ENCODE measurements at places on chromosomes 1 and 21.

- DNase-seq = no peak
These were observed 8.9 kb upstream of the C1orf216 start for GRCh38 chr1:35727434-35728040.

GRCh38 chr1:178277793-178278530, 184.1 kb downstream of the RASAL2 start:
- no peak for DNase-seq

DNA sequence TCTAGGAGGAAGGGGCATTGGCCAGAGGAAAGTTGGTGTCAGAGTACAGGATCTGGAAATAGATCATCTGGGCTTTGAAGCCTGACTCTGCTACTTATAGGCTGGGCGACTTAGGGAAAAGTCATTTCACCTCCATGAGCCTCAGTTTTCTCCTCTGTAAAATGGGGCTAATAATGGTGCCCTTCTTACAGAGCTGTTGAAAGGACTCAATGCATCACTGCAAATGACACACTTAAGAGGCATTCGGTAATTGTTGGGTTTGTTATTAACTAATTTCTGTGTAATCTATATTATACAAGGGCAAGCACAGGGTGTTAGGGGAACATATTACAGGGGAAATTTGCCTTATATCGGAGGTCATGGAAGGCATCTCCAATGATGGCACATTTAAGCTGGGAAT, 96.1 kb downstream of the KAZN start:
- no peak for DNase-seq

GRCh38 chr1:212207822-212208520, 77.2 kb upstream of the PPP2R5A start:
- no peak for DNase-seq

DNA sequence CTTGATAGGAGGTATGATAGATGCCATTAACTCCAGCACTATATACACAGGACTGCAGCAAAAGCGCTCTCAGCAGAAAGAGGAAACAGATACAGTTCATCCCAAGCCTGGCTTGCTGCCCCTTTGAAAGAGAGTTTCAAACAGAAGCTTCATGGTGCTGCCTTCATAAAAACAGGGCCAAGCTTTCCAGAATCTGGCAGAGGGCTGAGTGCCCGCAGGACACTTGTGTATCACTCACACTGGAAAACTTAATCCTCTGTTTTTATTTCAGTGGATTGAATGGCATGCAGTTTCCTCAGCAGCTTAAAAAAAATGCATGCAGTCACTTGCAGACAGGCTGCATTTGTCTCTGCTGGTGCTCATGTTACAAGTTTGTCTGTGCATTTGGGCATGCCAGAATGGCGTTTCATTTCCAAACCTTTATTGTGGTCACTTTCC, 40.4 kb downstream of the KCNJ15 start:
- DNase-seq = no peak

DNA sequence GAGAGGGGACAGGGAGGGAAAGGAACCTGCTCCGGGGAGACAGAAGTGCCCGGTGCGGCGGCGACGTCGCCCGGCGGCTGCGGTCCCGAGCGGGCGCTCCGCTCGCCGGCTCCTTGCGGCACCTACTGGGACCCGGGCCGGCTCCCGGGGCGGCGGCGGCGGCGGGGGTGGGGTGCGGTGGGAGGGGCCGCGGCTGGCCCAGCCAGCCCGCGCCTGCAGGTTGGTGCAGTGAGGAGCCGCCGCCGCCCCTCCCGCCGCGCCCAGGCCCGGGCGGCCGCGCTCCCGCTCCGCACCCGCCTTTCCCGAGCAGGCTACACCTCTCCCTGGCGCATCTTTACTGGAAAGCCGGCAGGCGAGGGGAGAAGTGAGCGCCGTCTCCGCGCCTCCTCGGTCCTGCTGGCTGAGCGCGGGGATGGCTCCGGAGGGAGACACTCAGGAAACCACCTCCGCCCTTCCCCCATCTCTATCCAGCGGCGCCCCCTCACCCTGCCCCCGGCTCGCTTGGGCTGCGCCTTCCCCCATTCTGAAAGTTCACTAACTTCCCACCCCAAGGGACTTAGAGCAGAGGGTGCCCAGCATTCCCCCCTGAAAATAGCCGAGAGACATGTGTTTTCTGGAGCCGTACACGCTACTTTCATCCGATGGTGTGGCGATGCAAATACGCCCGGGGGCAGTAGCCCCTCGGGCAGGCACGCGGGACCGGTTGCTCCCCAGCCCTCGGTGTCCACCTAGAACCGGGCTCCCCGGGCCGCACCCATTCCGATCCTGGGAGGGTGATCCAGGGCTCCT, at the start of gene PLD5:
TSS of gene PLD5 (minus strand) at position 127 of the 789 bp plus-strand sequence.
- DNase-seq = no peak

DNA sequence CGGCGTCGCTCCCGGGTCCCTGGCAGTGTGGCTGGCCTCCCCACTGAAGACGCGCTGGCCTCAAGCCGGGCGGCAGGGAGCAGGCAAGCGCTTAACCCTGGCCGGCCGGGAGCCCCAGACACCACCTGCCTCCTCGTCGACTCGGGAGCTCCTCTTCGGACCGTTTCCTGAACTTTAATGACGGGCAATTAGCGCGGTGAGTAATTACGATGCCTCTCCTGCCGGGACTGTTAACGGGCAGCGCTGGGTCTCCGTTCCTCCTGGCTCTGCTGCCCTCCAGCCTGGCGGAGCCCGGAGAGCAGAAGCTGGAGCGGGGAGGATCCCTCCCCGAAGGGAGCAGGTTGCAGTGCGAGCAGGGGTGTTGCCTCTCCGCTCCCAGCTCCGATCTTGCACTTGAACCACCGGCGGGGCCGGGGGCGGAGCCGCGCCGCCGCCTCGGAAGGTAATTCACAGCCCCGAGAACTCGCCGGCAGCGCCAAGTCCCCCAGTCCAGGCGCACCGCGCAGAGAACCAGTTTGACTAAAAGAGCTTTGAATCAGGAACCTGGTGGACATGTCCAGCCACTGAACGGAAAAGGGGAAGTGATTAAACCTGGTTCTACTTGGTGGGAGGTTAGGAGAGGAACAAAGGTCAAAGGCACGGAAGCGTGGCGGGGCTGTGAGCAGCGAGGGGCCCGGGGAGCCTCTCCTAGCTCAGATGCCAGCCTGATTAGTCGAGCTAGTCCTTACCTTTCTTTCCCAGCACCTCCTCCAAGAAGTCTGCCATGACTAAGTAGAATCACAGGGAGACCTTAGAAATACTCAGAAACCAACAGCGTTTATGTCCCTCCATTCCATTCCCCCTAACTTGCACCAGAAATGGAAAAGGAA, 18.3 kb upstream of the PLEKHA6 start:
- peak; percentile 70 for DNase-seq

DNA sequence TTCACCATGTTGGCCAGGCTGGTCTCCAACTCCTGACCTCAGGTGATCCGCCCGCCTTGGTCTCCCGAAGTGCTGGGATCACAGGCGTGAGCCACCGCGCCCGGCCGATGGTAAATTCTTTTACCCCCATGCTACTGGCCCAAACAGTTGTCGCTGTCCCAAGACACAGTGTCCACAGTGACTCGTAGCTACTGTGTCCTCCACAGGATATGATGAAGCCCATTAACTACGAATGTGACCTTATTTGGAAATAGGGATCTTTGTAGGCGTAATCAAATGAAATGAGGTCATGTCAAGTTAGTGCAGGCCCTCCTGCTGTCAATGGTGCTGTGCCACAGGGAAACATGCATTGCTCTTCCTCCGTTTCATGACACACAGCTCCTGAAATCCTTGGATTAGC, 8.5 kb downstream of the FNDC10 start:
- no peak for DNase-seq

DNA sequence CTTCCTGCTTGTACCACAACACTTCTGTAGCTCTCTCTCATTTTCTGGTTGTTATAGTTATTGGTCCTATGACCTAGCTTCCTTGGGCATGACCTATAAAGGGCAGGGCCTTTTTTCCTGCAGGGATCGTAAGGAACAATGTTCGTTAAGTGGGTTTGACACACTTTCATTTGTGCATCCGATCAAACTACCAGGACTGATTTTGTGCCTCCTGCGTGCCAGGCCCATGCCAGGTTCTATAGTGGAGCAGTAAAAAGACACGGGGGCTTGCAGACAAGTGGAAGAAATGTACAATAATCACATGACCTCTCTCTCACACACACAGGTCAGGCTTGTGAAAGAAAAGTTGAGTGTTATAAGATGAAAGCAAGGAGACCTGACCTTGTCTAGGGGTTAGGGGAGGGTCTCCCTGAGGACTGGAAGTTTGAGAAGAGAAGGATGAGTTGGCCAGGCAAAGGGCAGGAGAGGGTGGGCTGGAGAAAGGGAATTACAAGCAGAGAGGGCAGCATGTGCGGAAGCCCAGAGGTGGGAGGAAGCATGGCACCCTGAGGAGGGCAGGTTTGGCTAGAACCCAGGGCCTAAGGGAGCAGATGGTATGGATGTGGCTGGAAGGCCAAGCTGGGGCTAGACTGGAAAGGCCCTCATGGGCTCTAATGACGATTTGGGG, 145.4 kb downstream of the GRIK3 start:
- DNase-seq = no peak

GRCh38 chr1:101006553-101006952, 19.0 kb downstream of the DPH5 start:
- DNase-seq = no peak

DNA sequence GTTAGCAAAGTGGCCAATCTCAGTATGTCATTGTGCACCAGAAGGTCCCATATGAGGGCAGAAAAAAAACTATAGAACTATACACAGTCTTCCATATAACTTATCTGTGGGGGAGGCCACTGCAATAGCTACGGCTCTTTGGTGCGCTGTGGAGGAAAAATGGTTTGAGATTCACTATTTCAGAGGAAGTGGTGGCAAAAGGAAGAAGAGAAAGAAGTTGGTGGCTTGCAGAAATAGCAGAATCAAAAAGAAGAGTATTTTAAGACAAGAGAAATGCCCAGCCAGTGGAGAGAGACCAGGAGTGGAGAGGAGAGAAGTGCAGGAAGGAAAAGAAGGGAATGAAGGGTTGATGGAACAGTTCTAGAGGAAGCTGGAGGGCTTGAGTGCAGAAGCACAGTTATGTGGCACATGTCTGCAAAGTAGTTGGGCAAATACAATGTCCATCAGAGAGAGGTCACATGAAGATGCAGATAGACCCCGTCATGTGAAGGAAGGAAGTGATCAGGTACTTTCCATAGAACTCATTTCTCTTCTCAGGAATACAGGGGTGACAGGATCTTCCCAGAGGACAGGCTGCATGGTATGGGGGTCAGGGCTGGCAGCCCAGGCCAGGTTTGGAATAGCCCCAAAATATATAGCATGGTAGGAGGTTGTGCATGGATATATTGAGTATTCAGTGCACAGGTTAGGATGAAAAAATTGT, 64.6 kb downstream of the RUNX1 start:
- DNase-seq = peak; percentile 27

DNA sequence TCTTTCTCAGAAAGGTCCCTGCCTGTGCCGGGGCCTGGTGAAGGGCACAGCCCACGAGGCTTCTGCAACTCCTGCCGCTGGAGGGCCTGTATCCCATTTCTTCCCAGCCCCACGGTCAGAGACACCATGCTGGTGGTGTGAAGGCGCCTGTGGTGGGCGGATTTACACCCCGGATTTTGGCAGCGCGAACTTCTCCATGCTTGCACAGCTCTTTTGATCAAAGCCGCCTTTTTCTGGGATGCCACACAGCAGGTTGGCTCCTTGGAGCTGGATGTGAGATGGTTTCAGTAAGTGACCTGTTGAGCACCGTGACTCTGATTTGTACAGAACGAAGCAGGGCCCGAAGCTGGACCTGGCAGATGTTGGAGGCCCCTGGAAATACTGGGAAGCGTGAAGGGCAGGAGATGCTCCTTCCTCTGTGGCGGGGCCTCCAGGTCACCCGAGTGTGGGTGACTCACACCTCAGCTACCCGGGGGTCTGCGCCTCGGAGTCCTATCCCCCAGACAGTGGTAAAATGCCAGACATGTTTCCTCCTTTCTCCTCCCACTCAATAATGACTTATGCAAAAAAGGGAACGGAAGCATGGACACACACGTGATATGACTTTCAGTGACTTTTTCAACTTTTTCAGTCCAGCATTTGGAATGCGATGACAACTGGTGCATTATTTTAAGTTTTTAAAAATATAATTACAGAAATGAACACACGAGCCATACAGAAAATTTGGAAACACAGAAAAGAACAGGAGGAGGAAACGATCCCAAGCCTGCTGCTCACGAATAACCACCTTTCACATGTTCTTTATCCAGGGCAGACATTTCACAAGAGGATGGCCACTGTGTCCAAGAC, 9.0 kb downstream of the UMODL1 start:
- DNase-seq = no peak

DNA sequence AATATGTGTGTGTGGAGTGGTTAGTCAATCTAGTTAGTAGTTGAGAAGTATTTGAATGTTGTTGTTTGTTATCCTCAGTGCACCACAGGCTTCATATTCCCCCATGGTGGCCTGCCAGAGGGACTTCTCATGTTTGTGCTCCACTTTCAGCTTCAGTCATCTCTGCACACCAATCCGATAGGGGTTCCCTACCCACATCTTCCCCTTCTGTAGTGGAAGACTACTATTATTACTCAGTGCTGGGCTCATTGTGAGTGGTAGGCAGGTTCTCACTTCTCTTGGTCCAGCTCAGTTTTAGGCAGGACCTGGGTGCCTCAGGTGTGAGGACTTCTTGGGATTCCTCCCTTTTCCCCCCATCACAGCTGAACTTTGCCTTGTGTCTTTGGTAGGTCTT, 14.2 kb downstream of the MT1HL1 start:
- DNase-seq = no peak

- peak; percentile 54 for DNase-seq
These were observed 220.8 kb downstream of the SLC35F3 start for GRCh38 chr1:234125283-234125682.

GRCh38 chr1:57553666-57554065, 129.8 kb upstream of the DAB1 start:
- no peak for DNase-seq

DNA sequence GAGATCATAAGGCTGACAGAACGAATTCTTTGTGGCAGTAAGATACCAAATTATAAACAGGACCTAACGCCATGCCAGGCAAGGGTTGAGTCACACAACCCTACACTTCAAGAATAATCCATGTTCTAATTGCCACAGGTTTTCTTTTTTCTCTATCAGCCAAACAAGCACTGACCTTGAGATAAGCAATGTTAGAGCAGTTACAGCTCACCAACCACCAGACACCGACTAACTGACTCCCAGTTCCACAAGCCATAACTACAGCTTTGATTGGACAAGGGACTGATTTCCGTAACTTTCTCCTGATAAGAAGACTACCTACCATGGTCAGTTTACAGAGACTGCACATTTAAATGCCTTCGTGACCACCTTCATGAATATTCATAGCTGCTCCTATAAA, 149.6 kb downstream of the PTPRU start:
- no peak for DNase-seq

GRCh38 chr1:82171955-82172354, 371.2 kb downstream of the ADGRL2 start:
- DNase-seq = no peak

DNA sequence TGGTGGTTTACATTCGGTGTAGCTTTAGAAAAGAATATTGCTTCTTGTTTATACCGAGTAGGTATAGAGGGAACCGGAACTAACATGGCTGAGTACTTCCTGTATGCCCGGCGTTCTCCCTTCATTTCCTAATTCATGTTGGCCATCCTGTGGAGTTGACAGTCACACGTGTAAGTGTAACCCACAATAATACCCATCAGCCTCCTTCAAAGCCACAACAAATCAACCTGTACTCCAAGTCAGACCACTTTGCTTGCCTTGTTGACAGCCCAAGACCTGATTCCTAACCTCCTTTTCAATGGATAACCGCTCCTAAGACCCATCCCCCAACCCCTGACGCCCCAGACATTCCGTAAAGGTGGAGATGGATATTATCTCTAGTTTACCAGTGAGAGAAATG, 42.1 kb downstream of the UBE2U start:
- no peak for DNase-seq

- no peak for DNase-seq
These were observed 186.7 kb downstream of the C1orf94 start for GRCh38 chr1:34363447-34363846.

Measured in activated T-cell treated with anti-CD3 and anti-CD28 coated beads, Interleukin-2, amount 50 U/mL, for 48 hours (primary cell).